Suprapubic skin (tissue), 4 donors: ENCODE measurements at places on chromosomes 2 and 18. TPM values are rescaled to one million over a fixed set of nuclear protein-coding genes. Genes with fewer than 3 reads are reported as not detected.

GRCh38 chr2:47174733-47175361 lies 19.7 kb upstream of the STPG4 start:
- peak; percentile 75 for DNase-seq

DNA sequence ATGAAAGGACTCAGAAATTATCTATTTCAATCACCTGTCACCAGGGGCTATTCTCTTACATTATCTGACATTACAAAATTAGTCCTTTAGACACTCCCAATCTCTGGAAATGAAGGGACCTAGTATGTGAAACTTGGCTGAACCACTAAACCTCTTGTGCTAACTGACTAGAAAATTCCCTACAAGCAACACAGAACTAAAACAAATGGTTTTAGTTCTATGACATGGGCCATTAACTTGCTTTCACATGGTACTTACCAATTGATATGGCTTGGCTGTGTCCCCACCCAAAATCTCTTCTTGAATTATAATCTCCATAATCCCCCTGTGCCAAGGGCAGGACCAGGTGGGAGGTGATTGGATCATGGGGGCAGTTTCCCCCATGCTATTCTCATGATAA lies 16.6 kb downstream of the SERPINE2 start:
- DNase-seq: no peak

GRCh38 chr2:10395893-10396292 lies 52.2 kb downstream of the ODC1 start:
- DNase-seq: no peak

GRCh38 chr2:239025096-239025801 lies 177.4 kb downstream of the TWIST2 start:
- peak; percentile 66 for DNase-seq

The SLC30A3 gene
- not detected for total RNA-seq

The RESP18 gene
- not detected for total RNA-seq

The TRABD2A gene
- not detected for total RNA-seq

The POTEI gene
- total RNA-seq: not detected
